ENCODE measurements at places on chromosomes 4 and X.
A peak's percentile ranks its signal among the peaks of the same experiment; 100 is the strongest.

DNA sequence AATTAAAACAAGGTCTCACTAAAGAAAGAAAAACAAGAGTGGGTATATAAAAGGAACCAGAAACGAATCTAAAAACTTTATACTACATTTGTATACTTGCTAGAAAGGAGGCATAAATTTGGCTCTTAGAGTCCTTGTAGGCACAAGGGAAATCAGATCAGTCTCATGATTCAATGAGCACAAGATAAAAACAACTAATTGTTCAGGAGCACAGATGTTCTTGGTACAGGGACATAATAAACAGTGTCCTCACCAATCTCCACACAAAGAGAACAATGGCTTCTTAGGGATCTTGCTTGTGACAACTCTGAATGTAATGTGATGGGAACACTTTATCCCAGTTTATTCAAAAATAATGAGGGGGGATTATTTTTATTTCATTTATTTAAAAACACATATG lies 28.3 kb downstream of the TMEM144 start:
- DNase-seq: no peak

DNA sequence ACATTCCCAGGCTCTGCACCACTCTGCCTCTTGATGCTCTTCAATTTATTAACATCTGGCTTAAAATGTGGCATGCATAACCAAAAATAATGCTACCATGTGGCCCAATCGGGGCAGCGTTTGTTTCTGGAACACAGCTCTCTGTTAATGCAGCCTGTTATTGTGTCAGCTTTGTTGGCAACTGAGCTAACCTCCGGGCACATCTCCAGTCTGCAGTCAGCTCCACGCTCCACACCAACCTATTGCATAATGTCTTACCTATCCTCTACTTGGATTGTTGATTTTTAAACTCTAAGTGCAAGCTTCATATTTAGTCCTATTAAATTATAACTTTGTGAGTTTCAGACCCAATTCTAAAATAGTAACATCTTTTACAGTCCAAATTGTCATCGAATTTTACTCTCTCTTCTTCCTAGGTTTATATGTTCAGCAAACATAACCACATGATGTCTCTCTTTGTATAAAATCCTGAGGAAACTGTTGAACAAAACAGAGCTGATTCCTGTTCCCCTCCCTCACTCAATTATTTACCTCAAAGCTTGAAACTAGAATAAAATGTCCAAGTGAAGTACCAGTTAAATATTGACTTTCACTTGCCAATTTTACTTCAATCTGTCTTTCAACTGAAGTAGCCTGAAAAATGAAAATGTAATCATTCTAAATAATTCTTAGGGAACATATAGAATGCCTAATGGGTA lies 92.2 kb upstream of the RAPGEF2 start:
- DNase-seq: no peak

DNA sequence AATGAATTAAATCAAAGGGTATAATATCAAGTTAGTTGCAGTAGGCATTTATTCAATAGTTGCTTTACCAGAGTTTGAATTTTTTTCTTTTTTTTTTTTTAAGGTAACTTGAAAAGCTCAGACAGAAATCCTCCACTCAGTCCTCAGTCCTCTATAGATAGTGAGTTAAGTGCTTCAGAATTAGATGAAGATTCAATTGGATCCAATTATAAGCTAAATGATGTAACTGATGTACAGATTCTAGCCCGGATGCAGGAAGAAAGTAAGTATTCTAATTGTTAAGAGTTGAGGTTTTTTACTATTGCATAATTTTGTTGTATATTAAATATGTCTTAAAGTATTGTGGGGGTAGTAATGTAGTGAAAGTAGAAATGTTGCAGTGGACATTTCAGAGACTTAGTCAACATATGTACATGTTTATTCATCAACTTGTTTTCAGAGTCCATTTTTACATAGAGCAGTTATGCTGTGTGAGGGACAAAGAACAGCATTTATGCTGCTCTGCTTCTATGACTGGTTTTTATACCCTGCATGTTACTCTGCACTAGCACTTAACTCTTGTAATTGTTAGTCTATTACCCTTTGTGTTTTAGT lies 38.4 kb downstream of the SLAIN2 start:
- DNase-seq: no peak

DNA sequence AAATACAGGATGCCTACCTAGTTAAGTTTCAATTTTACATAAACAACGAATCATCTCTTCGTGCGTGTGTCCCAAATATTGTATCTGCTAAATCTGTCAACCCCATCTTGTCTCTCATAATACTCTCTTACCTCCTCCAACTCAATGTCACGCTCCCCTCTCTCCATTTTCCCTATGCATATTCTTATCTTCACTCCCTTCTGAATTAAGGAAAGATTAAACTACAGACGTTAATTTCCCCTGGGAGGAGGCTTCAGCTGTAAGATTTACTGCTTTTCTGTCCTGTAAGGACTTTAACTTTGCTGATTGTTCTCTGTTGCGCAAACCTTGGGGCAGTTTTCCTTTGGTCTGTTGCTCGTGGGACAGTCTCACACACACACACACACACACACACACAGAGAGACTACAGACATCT lies 455 bp upstream of the ABCB7 start:
- DNase-seq: no peak

GRCh38 chr4:42750091-42750490 lies 93.2 kb upstream of the ATP8A1 start:
- DNase-seq: no peak

- DNase-seq: peak; percentile 79
Observed at GRCh38 chrX:153971124-153971449, 531 bp downstream of the HCFC1 start.

GRCh38 chr4:112604589-112604988 lies 32.1 kb downstream of the ZGRF1 start:
- no peak for DNase-seq

GRCh38 chrX:17590892-17591740 lies 146.2 kb upstream of the SCML1 start:
- peak; percentile 4 for DNase-seq

GRCh38 chr4:18318682-18319388 lies 297.3 kb upstream of the LCORL start:
- no peak for DNase-seq

GRCh38 chrX:110277609-110278008 lies 40.3 kb downstream of the AMMECR1 start:
- no peak for DNase-seq

- no peak for DNase-seq
Observed at GRCh38 chrX:14676431-14676830, 147.1 kb downstream of the GLRA2 start.

- DNase-seq: no peak
Observed at GRCh38 chrX:30141966-30142365, 73.4 kb upstream of the MAGEB2 start.

DNA sequence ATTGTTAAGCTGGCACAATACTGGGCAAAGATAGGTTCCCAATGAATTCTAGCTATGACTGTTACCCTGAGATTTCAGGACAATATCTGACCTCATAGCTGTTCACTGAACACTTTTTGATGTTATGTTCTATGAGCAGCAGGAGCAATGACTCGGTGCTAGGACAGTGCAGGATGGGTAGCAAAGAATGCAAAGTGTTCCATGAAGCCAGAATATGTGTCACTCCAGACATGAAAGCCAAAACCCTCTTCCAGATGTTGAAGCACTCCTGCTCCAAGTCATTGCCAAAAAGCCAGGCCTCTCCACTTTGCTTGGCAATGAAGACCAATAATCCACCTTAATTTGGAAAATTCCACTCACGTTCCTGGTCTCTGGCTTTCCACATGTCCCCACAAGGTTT lies 300.9 kb upstream of the CPEB2 start:
- no peak for DNase-seq

Data from GM12891 (cell line).